NT2/D1 (cell line): ENCODE measurements at places on chromosomes 12 and 14.

DNA sequence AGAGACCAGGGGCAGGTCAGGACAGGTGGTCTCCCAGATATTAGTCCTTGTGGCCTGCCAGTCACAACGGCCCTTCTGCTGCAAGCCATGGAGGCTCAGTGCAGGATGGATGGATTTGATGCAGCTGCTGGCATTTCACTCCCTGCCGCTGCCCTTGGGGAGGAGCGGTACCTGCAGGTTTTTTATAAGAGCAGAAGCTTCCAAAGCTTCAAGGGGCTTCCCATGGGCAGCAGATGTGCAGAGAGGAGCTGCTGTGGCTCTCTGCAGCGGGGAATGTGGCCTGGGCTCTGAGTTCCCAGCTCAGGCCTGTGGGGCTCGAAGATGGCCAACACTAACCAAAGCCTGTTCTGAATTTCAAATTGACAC lies 379.3 kb downstream of the DPF3 start:
- no peak for DNase-seq

DNA sequence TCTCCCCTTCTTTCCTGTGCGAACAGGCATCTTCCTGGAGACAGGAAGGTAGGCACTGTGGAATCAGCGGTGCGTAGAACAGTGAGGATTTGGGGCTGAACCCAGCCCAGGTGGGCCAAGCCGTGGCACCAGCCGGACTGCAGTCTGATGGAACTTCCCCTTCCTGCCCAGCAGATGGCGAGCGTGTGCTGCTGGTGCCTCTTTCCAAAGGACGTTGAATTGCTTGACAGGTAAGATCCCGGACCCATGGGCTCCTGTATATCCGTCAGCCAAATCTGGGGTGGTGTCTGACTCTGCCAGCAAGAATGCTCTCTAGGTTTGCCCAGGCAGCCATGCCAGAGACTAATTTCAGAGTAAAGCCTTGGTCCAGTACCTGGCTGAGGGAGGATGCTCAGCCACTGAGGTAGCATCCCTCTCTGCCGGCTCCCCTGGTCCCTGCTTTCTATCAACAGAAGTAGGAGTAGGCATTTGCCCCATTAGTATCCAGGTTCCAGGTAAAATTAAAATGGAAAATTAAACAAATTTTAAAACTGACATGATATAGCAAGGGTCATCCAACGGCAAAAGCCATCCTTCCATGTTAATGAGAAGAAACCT lies 21.1 kb upstream of the KCNA5 start:
- peak; percentile 95 for DNase-seq

GRCh38 chr14:97788846-97789526 lies 991.8 kb downstream of the VRK1 start:
- DNase-seq: no peak

DNA sequence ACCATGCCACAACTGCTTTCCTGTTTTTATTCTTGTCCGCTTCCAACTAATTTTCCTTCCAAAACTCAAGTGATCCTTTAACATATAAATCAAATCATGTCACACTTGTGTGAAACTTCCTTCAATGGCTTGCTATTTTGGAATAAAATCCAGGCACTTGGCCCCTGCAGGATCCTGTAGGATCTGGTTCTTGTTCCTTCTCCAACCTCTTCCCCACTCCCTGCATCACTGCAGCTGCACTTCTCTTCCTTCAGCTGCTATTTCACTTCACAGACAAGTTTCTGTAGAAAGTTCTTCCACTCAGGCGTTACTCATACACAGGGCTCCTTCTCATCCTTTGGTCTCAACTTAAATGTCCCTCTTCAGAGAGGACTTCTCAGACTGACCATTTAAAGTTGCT lies 239.7 kb upstream of the BTG1 start:
- DNase-seq: no peak

- peak; percentile 57 for DNase-seq
Measured at GRCh38 chr12:14710632-14711320, 14.4 kb upstream of the GUCY2C start.

- no peak for DNase-seq
Measured at GRCh38 chr12:112928978-112929377, 9.3 kb upstream of the OAS3 start.

DNA sequence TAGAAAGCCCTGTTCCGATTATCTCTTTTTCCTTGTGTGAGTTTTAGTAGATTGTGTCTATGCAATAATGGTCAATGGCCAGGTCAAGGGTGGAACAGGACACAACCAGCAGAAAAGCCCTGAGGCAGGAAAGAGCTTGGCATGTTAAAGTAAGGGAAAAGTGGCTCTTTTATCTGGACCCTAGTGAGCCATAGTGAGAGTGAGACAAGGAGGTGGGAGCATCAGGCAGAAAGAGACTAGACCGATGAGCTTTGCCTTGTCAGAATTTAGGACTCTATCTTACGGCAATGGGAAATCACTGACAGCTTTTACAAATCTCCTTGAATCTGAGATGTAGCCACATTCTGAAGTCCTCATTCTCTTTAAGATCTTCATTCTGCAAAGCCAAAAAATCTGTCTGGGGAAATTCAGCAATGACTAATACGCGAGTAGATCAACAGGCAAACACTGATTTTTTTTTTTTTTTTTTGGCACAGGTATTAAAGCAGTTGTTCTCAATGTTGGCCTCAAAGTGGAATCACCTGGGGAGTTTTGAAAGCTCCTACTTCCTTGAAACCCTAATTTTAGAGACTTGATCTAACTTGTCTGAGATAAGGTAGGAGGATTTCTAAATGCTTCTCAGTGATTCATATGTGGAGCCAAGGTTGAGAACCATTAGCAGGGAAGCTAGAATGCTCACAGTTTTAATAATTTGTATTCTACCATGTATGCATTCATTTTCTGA lies 33.9 kb downstream of the TMEM19 start:
- DNase-seq: no peak

DNA sequence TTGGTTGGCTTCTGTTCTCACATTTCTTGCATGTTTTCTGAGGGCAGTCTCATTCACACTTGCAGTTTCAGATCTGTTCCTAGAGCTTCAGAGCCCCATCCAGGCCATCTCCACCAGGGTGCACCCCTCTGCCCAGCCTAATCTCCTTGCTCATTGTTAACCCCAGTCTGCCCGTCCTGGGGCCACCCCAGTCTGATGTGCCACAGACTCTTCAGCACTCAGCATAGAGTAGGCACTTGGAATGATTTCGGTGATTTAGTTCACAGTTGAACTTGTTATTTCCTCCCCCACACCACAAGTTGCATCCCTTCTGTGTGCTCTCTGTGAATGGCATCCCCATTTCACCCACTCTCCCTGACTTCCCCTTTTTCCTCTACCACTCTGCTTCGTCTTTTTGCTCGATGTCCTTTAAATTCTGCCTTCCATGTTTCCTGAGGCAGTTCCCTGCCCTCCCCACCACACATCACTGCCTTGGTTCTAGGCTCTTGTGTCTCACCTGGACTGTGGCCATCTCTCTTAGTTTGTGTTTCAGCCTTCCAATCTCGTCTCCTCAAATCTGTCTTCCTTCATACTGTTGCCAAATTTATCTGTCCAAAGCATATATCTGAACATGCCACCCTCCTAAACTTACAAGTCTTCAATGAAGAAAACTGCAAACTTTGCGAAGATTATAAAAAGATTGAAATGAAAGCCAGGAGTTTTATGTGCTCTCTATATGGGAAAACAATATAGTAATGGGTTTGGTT lies 41.5 kb downstream of the ANO6 start:
- no peak for DNase-seq

DNA sequence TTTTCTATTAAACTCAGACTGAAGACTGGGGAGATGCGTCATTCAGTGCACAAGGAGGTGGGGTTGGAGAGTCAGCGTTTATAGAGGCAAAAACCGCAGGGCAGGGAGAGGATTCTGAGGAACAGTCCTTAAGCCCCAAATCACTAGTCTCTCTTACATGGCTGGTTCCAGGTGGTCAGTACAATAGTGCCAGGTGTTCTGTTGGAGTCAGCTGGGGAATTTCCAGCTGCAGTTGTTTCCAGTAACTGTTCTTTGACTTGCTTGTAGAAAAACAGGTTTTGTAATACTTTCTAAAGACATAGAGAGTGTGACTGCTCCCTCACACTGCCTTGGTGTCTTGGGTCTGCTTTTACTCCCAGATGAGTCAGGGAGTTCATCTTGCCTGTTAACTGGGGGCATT lies 192.2 kb downstream of the TMTC3 start:
- DNase-seq: no peak

DNA sequence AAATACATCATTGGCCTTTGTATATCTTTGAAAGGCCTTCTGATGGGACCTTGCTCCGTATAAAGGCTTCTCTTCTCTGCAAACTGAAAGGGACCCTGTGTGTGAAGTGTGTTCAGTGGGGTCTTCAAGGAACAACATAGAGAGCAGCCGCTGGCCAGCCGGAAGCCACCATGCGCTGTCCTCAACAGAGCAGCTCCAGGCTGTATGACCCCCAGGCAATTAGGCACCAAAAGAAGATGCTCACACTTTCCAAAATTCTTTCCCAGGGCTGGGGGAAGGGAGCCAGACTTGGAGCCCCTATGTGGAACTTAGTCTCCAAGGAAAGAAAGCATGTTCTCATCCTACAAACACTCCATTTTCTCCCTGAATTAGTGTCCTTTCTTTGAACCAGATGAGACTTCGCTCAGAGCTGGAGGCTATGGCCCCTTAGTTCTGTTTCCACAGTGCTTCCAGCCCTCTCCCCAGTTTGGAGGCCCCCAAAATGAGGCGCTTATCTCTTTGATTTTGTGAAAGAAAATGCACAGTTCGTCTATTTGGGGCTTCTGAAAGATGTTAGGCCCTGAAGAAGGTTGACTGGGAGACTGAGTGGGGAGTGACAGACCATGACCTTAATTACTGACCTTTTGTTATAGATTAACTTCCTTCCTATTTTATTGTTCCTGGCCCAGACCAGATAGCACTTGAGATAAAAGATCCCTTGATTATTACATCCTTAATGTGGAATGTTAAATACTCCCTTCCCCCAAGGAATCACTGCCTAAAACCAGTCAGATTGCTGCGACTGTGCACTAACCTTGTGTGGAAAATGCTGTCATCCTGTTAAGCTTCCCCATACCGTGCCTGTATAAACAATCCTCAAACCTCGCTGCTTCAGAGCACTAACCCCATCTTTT lies 128.3 kb upstream of the FGD4 start:
- peak; percentile 74 for DNase-seq

GRCh38 chr12:50799908-50800307 lies 36.0 kb downstream of the ATF1 start:
- no peak for DNase-seq

- DNase-seq: no peak
Measured at GRCh38 chr14:61218157-61218556, 63.0 kb downstream of the TMEM30B start.

GRCh38 chr14:24078146-24078545 lies 6.8 kb downstream of the CPNE6 start:
- no peak for DNase-seq

- DNase-seq: peak; percentile 86
Measured at GRCh38 chr14:54362089-54362504, 34.7 kb upstream of the CDKN3 start.

- no peak for DNase-seq
Measured at GRCh38 chr14:68939181-68939892, 39.8 kb downstream of the ACTN1 start.

DNA sequence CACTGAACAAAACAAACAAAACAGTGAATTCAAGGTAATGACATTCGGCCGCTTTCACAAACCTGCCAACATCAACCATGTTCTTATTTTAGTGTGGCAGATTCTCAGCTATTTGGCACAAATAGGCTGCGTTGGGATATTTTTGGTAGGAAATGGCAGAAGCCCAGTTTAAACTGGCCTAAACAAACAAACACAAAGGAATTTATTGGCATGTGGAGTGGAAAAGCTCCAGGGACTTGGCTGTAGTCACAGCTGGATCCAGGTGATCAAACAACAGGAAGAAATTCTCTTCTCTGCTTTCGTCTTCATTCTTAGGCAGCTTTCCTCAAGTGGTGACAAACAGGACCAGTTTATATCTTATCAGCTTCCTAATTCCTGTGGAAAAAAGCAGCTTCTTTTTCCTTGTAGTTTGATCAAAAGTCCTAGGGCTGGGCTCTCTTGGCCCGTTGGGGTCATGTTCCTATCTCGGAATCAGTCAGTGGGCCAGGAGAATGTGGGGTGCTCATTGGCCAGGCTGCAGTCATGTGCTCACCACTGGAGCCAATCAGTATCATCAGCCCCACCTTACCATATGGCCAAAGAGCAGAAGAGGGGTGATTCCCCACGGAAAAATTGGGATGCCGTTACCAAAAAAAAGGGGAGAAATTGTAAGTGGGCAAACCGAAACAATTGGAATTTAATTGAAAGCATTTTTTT lies 22.6 kb downstream of the C12orf75 start:
- no peak for DNase-seq

DNA sequence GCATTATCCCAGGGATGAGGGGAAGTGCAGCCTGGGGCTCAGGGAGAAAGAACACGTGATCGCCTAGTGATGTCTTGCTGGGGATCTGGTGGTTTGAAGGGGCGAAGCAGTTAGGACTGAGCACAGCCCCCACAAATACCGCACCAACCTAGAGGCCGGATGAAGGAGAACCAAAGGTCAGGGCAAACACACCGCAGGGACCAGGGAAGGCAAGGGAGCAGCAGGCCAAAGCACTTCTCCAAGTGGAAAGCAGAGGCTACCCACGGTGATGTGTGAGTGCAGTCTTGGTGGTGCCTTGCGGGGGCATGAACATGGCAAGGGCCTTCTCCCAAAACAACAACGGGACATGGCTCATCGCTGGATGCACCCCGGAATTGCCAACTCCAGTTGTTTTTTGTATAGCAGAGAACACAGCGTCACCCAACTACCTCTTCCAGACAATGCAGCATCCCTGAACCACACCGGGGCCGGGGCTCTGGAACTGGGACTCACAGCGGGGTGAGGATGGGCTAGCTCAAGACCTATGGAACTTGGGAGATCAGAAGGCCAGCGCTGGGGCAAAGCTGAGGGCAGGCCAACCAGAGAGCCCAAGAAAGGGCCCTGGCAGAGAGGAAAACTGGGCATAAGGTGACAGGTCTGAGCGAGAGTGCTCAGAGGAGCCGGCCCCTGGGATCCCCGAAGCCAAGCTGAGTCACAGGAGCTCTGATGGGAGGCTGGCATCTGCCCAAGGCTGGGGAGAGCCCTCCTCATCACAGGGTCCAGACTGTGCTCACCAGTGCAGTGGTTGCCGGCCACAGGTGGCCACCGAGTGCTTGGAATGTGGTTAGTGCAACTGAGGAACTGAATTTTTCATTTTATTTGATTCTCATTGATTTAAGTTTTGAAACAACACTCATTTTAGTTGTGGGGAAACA lies 11.1 kb downstream of the GALNT16 start:
- no peak for DNase-seq

DNA sequence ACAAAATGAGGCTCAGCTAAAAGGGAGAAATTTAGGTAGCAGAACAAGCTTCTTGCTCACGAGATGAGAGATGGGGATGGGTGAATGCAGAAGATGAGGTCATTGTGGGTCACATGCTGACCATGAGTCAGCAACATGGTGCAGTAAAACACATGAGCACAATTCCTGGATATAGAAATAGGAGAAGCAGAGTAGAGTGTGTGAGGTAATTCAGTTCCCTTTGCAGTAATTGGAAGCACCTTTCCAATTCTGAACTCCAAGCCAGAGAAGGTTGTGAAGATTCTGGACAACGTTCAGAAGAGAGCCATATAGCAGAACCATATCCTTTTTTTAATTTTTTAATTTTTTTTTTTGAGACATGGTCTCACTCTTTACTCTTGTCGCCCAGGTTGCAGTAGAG lies 62.0 kb upstream of the LMNTD1 start:
- DNase-seq: no peak

- no peak for DNase-seq
Measured at GRCh38 chr12:131468206-131468605, 242.7 kb upstream of the SFSWAP start.
